Activated CD8-positive, alpha-beta T cell treated with anti-CD3 and anti-CD28 coated beads, Interleukin-2, amount 10 ng/mL, durations not matched to agents 7 days and 5 days (primary cell): ENCODE measurements at places on chromosomes 6 and 20. TPM values are rescaled to one million over a fixed set of nuclear protein-coding genes. Genes with fewer than 3 reads are reported as not detected.

DNA sequence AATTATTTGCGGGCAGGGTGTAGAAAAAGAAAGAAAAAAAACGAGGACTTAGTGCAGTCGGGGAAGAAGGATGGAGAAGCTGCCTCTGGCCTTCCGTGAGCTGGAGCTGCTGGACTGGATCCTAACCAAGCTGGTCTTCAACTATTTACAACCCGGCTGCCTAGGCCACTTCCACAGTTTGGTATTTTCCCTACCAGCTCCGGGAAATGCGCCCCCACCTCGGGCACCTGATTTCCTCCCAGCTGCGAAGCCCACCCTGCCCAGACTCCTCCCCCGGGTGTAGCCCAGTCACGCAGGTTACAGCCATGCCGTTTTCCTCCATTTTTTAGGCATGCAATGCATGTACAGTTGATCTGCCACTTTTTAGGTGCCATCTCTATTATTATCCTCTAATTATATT, 21.2 kb downstream of the THEMIS start:
- H3K27ac ChIP-seq, result peak overlapping the region; percentile 70
- no peaks in the 10 kb centered on the region for H3K27me3 ChIP-seq
- DNase-seq, result peak; percentile 67
- H3K36me3 ChIP-seq, result peaks cover 66% of the 10 kb centered on the region
- H3K4me1 ChIP-seq, result peaks cover 79% of the 10 kb centered on the region

- no peak overlapping the region for H3K4me3 ChIP-seq
- peaks cover 5% of the 10 kb centered on the region for H3K27me3 ChIP-seq
- no peak for DNase-seq
- H3K27ac ChIP-seq, result no peak overlapping the region
These were observed 33.8 kb downstream of the ADGRF1 start for GRCh38 chr6:47008397-47008763.

DNA sequence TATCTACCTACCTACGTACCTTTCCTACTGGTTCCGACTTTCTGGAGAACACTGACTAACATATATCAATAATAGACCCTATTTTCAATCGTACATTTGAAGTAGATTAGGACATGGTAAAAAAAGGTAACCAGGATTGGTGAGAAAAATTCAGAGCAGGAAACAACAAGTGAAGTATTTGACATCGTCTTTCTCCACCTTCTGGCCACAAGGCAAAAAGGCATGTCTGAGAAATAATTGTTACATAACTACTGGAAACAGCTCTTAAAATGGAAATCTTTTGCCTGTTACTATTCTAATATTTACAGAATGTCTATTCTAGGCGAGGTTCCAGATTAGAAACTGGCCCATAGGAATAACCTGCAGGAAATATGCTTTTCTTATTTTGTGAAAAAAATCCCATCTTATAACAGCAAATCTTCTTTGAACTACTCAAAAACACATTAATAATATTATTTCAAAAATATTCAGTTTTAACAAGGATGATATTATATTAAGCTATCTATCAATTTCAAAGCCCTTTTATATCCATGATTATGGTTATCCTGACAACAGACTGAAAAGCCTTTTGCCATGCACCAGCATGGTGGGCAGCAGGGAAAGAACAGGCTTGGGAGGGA, 80.8 kb downstream of the RCAN2 start:
- H3K27me3 ChIP-seq, result peaks cover 11% of the 10 kb centered on the region
- peak; percentile 26 for DNase-seq
- no peaks in the 10 kb centered on the region for H3K36me3 ChIP-seq
- no peak overlapping the region for H3K27ac ChIP-seq
- H3K4me3 ChIP-seq, result no peak overlapping the region

DNA sequence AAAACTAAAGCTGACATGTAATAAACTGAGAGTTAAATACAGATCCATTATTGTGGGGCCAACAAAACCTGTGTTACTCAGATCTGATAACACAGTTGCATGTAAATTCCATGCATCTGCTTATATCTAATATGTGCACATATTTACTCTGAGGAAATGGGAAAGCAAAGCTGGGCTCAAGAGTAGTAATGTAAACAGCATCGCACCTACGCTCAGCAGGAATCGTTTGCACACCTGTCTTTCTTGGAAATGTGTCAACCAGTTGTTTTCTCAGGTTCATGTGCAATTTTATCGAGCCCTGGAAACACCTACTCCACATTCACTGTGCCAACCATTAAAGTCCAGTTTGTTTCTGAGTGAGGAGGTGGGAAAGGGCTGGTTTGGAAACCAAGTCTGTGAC, 80.3 kb upstream of the CNKSR3 start:
- DNase-seq, result no peak
- H3K27ac ChIP-seq, result no peak overlapping the region
- no peaks in the 10 kb centered on the region for H3K4me1 ChIP-seq
- no peaks in the 10 kb centered on the region for H3K36me3 ChIP-seq
- H3K27me3 ChIP-seq, result no peaks in the 10 kb centered on the region
- H3K4me3 ChIP-seq, result no peak overlapping the region

DNA sequence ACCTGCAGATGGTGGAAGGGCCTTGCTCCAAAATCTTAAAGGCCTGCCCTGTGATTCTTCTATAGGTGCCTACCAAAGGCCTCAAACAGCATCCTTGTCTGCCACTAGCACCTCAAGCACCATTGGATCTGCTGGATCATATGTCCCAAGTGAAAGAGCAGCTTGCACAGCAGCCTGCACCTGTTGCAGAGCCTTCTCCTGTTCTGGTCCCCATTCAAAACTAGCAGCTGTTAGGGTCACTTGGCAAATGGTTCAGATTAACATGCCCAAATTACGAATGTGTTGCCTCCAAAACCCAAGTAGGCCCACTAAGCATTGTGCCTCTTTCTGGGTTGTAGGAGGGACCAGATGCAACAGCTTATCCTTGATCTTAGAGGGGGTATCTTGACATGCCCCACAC, 99.6 kb upstream of the F13A1 start:
- DNase-seq, result no peak
- no peaks in the 10 kb centered on the region for H3K4me1 ChIP-seq
- H3K36me3 ChIP-seq, result no peaks in the 10 kb centered on the region
- no peak overlapping the region for H3K4me3 ChIP-seq
- peaks cover 5% of the 10 kb centered on the region for H3K27me3 ChIP-seq

DNA sequence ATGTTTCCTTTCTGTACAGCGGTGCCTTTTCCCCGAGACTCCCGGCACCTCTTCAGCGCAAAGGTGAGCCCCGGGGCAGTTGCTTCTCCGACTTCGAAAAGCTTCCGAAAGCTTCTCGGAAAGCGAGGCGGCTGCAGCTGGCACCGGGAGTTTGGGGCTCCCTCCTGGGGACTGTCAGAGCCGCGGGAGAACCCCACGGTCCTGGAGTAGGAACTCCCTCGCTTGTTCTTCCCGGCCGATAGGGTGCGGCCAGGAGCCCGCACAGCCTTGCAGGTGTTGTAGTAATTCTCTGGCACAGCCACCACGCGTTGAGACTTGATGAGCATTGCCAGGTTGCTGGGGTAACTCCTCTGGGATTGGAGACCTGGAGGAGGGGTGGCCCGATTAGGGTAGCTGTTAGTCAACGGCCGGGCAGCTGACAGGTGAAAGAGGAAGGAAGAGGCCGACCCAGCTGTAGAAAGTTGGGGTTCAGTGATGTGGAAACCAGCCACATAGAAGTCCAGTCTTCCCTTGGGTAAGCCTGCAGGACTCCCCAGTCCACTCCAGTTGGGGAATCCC, 721 bp downstream of the KDM1B start:
- no peak for DNase-seq
- peak overlapping the region; percentile 98 for H3K27ac ChIP-seq
- H3K4me1 ChIP-seq, result peaks cover 31% of the 10 kb centered on the region
- H3K4me3 ChIP-seq, result peak overlapping the region; percentile 98
- H3K27me3 ChIP-seq, result no peaks in the 10 kb centered on the region

GRCh38 chr6:153103319-153103655, 27.8 kb downstream of the RGS17 start:
- H3K27me3 ChIP-seq, result no peaks in the 10 kb centered on the region
- no peak overlapping the region for H3K27ac ChIP-seq
- DNase-seq, result no peak
- no peak overlapping the region for H3K4me3 ChIP-seq
- H3K4me1 ChIP-seq, result no peaks in the 10 kb centered on the region
- no peaks in the 10 kb centered on the region for H3K36me3 ChIP-seq

GRCh38 chr20:5569021-5569420, 181.2 kb upstream of the SHLD1 start:
- peak; percentile 68 for DNase-seq
- peaks cover 15% of the 10 kb centered on the region for H3K4me1 ChIP-seq
- peak overlapping the region; percentile 37 for H3K27ac ChIP-seq
- H3K27me3 ChIP-seq, result no peaks in the 10 kb centered on the region

DNA sequence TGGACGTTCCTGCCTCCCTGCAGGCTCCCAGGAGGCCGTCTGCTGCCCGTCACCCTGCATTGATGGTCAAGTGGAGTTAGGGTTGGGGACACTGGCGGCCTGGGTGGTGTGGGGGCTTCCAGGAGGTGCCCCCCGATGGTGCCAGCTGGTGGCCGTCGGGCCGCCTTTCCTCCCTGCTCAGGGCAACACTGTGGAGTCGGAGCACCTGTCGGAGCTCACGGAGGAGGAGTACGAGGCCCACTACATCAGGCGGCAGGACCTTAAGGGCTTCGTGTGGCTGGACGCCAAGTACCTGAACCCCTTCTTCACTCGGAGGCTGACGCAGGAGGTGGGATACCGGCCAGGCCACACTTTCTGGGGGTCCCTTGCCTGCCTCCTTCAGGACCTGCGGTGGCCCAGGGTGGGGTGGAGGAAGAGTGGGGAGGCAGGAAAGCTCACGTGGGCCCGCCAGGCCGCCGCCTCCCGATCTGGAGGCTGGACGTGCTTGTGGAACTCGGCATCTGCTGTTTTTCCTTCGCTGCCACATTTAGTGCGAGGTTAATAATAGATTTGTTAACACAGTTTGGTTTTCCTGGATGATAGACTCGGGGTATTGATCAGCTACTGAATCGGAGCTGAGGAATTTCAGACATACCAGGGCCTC, 28.6 kb downstream of the SPATA2 start:
- H3K27ac ChIP-seq, result no peak overlapping the region
- H3K27me3 ChIP-seq, result no peaks in the 10 kb centered on the region
- peaks cover 25% of the 10 kb centered on the region for H3K36me3 ChIP-seq
- no peak overlapping the region for H3K4me3 ChIP-seq

DNA sequence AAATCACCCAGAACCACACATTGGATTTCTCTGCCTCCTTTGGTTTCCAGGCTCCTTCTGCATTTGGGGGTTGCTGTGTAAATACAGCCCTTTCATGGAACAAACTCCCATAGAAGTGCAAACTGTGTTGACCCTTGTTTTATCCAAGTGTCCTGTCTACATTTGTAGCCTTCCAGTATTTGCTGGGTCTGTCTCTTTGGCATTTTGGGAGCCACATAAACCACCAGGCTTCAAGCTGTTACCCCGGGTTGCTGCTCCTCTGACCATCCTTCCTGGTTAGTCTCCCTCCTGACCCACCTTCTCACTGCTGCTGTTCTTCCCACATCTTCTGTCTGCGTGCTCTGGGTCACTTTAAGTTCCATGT, 7.6 kb upstream of the MTHFD1L start:
- no peak overlapping the region for H3K27ac ChIP-seq
- peaks cover 26% of the 10 kb centered on the region for H3K4me1 ChIP-seq
- H3K27me3 ChIP-seq, result peaks cover 23% of the 10 kb centered on the region
- H3K36me3 ChIP-seq, result no peaks in the 10 kb centered on the region

GRCh38 chr6:87105823-87106222, 10.9 kb upstream of the CGA start:
- H3K36me3 ChIP-seq, result no peaks in the 10 kb centered on the region
- H3K4me3 ChIP-seq, result no peak overlapping the region
- DNase-seq, result no peak

DNA sequence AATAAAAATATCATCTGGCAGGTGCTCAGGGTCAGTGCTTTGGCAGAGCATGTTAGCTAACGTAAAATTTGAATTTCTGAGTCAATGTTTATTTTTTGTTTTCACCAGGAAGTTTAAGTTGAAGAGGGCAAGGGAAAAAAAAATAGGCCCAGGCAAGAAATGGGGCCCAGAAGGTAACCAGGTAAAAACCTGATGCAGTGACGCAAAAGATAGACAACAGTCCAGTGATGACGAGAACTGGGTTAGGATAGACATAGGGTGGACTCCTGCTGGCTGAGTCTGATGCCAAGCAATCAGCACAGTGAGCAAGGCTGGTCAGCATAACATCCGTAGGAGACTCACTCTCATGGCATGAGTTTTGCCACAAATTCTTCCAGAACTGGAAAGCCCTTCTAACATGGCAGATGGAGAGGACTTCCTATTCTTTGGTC, 42.2 kb downstream of the ZHX3 start:
- H3K4me3 ChIP-seq, result no peak overlapping the region
- no peaks in the 10 kb centered on the region for H3K36me3 ChIP-seq
- no peak overlapping the region for H3K27ac ChIP-seq

DNA sequence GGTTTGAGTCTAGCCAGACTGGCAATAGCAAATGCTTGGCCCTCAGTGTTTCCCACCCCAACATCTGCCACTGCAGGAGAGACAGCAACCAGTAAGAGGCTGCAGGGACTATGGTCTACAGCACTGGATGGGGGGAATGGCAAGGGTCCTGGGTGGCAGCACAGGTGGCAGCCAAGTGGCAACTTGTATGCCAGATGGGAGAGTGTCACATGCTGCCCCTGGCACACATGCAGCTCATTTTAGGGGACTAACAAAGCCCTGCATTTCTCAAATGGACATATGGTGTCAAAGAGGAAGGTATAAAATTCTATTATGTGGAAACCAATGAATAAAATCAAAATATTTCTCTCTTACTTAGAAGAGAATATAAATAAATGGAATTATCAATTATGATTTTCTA, 298.7 kb upstream of the MARCKS start:
- no peaks in the 10 kb centered on the region for H3K27me3 ChIP-seq
- no peak overlapping the region for H3K4me3 ChIP-seq
- no peaks in the 10 kb centered on the region for H3K4me1 ChIP-seq
- H3K27ac ChIP-seq, result no peak overlapping the region
- no peaks in the 10 kb centered on the region for H3K36me3 ChIP-seq

DNA sequence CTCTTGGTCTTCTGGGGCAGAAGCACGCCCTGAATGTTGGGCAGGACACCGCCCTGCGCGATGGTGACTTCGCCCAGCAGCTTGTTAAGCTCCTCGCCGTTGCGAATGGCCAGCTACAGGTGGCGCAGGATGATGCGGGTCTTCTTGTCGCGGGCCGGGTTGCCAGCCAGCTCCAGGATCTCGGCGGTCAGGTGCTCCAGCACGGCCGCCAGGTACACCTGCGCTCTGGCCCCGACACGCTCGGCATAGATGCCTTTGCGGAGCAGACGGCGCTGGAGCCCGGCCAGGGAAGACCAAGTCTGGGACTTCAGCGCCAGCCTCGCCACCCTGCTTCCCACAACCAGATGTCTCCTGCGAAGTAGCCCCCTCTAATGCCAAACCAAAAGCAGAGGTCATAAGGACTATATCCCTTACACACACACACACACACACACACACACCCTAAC, 8.0 kb upstream of the SLC17A3 start:
- H3K4me3 ChIP-seq, result peak overlapping the region; percentile 85
- DNase-seq, result peak; percentile 60
- H3K4me1 ChIP-seq, result peaks cover 9% of the 10 kb centered on the region

GRCh38 chr6:41442800-41443501, 103.2 kb upstream of the FOXP4 start:
- H3K36me3 ChIP-seq, result no peaks in the 10 kb centered on the region
- peaks cover 43% of the 10 kb centered on the region for H3K27me3 ChIP-seq
- H3K4me1 ChIP-seq, result peaks cover 41% of the 10 kb centered on the region
- DNase-seq, result no peak

- H3K4me1 ChIP-seq, result peaks cover 40% of the 10 kb centered on the region
- peak overlapping the region; percentile 62 for H3K27ac ChIP-seq
- no peaks in the 10 kb centered on the region for H3K27me3 ChIP-seq
- DNase-seq, result peak; percentile 89
- H3K4me3 ChIP-seq, result no peak overlapping the region
- peaks cover 18% of the 10 kb centered on the region for H3K36me3 ChIP-seq
These were observed 82.3 kb upstream of the RIPOR2 start for GRCh38 chr6:25017932-25018567.

- DNase-seq, result no peak
- H3K27ac ChIP-seq, result no peak overlapping the region
- no peak overlapping the region for H3K4me3 ChIP-seq
- H3K36me3 ChIP-seq, result no peaks in the 10 kb centered on the region
- peaks cover 3% of the 10 kb centered on the region for H3K27me3 ChIP-seq
These were observed 74.8 kb upstream of the SNRPB2 start for GRCh38 chr20:16654858-16655535.

Gene LY6G6C
- total RNA-seq, result 0.26 TPM
